ENCODE measurements at places on chromosomes 1 and 21.

DNA sequence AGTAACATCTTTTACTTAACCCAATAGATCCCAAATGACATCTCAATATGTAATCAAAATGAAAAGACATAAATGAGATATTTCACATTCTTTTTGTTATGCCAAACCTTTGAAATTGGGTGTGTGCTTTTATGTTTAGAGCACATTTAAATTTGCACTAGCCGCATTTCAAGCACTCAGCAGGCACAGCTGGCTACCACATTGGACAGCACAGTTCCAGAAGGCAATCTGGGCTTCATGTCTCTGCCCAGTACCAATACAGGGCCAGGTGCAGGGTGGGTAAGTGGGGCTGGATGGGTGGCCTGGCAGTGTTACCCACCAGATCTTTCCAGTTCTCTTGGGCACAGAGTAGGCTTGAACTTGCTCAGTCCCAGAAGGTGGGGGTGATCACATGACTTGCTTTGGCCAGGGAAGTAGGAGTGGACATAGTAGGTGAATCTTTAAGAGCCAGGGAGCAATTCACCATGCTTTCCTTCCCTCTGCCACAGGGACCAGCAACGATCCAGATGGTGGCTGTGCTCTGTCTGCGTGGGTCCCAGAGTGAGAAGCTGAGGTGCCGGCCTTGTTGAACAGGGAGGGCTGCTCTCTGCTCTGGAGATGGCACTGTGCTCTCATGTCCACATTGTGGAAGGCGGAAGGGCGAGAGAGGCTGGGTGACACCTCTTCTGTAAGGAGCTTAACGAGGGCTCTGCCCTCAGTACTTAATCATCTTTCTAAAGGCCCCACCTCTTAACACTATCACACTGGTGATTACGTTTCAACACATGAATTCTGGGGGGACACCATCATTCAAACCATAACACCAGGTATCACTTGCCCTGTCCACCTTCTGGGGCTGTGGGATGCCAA, 261.4 kb downstream of the GRIK3 start:
- DNase-seq: peak; percentile 91

DNA sequence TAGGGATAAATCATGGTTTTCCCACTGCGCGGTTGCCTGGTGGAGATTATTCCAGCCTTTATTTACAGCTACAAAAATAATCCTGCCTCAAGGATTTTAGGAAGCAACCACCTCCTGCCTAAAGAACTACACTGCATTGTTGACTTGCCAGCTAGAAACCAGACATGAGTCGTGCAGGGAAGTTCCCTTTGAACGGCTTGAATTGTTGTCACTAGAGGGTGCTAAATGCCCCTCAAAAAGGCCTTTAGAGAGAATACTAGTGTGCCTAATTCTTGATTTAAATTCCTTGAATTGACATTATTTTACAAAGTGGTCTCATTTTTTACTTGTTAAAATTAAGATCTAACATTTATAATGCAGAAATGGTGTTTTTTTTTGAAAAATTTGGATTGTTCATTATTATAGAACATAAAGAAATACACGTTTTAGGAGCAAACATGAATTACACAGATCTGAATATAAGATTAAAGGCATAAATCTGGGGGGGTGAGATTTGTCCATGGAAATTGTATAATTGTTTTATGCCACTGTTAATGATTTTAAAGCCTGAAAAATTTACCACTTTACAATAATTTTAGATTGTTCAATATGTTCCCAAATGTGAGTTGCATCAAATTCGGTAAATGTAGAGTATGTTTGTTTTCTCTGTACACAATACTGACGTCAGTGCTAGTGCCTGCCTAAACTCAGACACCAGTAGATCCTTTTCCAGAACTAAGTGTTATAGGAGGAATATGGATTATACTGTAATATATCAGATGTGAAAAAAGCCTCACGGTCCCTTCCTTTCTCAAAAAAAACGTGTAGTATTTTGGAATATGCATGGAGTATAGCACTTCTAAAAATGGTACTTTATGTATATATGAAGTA, 7.6 kb upstream of the ERG start:
- DNase-seq: peak; percentile 15

DNA sequence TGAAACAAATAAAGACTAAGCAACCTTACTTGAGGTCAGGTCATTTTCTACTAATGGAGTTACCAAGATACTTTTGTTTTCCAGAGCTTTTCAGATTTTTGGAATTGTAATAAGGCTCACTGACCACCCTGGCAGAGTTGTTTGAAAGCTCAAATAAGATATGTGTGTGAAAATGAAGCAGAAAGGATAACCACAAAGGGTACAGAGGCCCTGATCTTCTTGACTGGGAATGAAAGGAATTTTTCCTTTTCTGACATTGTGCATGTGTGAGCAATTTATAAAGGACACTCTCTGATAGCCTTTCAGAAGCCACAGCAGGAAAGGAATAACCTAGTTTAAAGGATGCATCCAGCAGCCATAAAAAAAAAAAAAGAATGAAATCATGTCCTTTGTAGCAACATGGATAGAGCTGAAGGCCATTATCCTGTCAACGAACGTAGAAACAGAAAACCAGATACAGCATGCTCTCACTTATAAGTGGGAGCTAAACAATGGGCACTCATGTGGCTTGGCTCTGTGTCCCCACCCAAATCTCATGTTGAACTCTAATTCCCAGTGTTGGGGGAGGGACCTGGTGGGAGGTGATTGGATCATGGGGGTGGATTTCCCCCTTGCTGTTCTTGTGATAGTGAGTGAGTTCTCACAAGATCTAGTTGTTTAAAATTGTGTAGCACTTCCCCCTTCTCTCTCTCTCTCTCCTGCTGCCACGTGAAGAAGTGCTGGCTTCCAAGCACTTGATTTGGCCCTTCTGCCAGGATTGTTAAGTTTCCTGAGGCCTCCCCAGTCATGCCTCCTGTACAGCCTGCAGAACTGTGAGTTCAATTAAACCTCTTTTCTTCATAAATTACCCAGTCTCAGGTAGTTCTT, 3.1 kb upstream of the SRP9 start:
- no peak for DNase-seq

GRCh38 chr1:57591842-57592241, 168.0 kb upstream of the DAB1 start:
- no peak for DNase-seq

DNA sequence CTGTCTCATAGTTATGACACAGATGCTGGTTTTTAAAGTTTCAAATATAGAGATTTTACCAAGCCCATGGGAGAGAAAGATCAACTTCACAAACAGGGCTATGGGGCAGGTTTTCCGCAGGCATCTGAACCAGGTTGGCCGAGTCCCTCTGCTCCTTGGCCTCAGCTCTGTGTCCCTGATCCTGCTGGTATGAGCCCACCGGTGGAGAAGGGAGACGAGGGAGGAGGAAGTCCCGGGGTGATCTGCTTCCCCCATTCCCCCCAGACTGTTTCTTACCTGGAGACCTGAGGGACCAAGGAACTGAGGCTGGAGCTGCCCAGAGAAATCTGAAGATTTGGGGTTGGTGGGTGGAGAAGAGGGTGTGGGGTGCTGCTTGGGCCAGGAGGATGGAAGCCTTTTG, 28.9 kb upstream of the BTG2 start:
- no peak for DNase-seq

GRCh38 chr1:167293057-167293456, 72.4 kb downstream of the POU2F1 start:
- DNase-seq: no peak
